CD4-positive, alpha-beta T cell (primary cell): ENCODE measurements at places on chromosomes 4 and X. TPM values are rescaled to one million over a fixed set of nuclear protein-coding genes. Genes with fewer than 3 reads are reported as not detected.

GAK gene
- total RNA-seq, result 130 TPM

IQCM gene
- not detected for total RNA-seq

DNA sequence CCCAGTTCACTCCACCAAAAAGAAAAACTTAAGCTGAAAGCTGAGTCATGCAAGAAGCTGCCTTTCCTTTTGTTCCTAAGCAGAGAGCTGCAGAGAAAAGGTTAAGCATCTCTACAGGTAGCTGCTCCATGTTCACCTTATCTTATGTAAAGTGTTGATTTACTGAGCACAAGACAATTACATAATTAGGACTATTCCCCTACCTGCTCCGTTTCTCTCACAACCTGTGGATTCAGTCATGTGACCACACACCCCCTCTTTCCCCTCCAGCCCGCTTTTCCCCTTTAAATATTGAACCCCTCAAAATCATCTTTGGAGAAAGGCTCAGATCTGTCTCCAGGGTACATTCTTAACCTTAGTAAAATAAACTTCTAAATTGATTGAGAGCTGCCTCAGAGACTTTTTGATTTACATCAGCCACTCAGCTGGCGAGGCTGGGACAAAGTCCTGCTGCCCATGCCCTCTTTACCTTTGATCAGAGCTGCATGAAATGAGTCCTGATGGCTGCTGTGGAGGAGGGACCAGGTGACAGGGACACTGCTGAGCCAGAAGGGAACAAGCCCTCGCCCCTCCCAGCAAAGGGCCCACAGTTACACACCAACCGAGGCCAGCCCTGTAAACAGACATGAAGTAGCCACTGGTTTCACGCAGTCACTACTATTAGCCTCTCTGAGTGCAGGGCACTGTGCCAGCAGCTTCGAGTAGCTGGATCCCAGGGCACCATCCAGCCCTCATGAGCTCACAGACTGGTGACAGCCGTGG, 53.9 kb upstream of the C4orf50 start:
- DNase-seq, result no peak
- no peak overlapping the region for H3K27ac ChIP-seq
- no peaks in the 10 kb centered on the region for H3K36me3 ChIP-seq
- H3K27me3 ChIP-seq, result no peaks in the 10 kb centered on the region

DNA sequence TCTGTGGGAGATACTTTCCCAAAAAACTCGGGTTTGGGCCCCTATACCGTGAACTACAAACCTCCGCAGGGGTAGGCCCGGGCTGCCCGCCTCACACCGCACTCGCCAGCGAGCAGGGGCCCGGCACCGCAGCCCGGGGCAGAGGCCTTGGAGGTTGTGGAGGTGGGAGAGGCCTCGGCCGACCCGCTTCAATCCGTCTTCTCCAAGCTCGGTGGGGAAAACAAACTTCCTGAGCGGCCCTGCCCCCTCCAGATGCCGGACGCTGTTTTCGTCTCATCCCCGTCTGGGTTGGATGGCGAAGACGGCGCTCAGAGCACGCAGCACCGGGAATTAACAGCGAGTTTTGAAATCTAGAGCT, 442 bp upstream of the MCUB start:
- DNase-seq, result no peak
- H3K4me3 ChIP-seq, result peak overlapping the region; percentile 98
- H3K36me3 ChIP-seq, result peaks cover 8% of the 10 kb centered on the region
- H3K27ac ChIP-seq, result peak overlapping the region; percentile 95

ZFYVE28 gene
- 26.2 TPM for total RNA-seq

- H3K36me3 ChIP-seq, result no peaks in the 10 kb centered on the region
- no peak for DNase-seq
- H3K27ac ChIP-seq, result no peak overlapping the region
- H3K27me3 ChIP-seq, result peaks cover 51% of the 10 kb centered on the region
Observed at GRCh38 chr4:41213625-41214135, 662 bp downstream of the APBB2 start.

GRCh38 chr4:87150498-87151261, 69.7 kb downstream of the KLHL8 start:
- DNase-seq, result peak; percentile 25
- no peak overlapping the region for H3K27ac ChIP-seq
- H3K4me1 ChIP-seq, result no peaks in the 10 kb centered on the region
- H3K27me3 ChIP-seq, result no peaks in the 10 kb centered on the region

DNA sequence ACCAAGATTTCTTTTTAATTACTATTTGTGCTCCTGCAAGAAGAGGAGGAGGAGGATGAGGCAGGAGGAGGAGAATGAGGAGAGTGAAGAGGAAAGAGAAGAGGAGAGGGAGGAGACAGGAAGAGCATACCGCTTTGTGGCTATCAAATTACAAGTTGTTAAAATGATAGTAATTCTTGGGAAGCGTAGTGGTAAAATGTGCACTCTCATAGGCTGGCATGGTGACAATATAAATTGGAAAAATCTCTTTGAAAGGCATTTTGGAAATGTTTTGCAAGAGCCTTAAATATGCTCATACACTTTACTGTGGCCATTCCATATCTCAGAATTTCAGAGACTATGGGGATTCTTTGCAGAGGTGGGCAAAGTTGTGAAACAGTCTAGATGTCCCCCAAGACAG, 53.2 kb downstream of the MXRA5 start:
- H3K27ac ChIP-seq, result no peak overlapping the region
- no peaks in the 10 kb centered on the region for H3K27me3 ChIP-seq
- H3K36me3 ChIP-seq, result no peaks in the 10 kb centered on the region
- H3K4me3 ChIP-seq, result no peak overlapping the region
- H3K4me1 ChIP-seq, result no peaks in the 10 kb centered on the region

- H3K27ac ChIP-seq, result no peak overlapping the region
- no peak overlapping the region for H3K4me3 ChIP-seq
Observed at GRCh38 chr4:154294652-154295350, 196.8 kb downstream of the DCHS2 start.

GRCh38 chr4:83780053-83780733, 244.3 kb downstream of the GPAT3 start:
- H3K36me3 ChIP-seq, result no peaks in the 10 kb centered on the region
- no peak overlapping the region for H3K4me3 ChIP-seq
- no peak overlapping the region for H3K27ac ChIP-seq
- H3K4me1 ChIP-seq, result no peaks in the 10 kb centered on the region
- DNase-seq, result no peak
- no peaks in the 10 kb centered on the region for H3K27me3 ChIP-seq

DNA sequence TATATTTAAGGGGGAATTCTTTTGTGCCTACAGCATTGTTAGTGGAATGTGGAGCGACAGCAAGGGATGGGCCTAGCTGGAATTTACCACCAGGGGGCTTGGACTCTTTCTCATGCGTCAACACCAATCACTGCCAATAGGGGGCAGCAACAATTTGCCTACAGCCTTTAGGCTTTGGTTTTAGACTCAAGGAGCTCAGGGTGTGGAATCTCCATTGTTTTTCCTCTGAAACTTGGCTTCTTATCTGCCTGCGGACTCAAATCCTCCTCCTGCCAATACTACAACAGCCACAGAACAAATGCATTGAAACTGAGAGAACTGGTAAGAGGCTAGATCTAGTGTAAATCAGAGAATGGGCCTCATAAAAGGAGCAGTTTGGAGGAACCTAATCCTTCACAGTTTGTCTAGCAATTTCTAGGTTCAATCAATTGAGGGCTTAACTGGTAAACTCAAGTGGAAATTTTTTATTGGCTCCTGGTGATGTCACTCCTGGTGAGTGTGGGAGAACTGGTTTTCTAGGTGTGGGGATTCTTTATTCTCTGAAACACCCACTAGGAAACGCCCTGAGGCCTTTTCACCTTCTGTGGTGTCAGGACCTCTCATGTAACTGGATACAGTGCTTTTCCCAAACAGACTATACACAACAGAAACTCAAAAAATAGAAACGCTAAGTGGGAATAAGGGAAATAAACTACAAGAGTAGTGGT, 27.9 kb upstream of the TMSB4X start:
- H3K27me3 ChIP-seq, result no peaks in the 10 kb centered on the region
- H3K4me3 ChIP-seq, result no peak overlapping the region
- peak overlapping the region; percentile 29 for H3K27ac ChIP-seq
- DNase-seq, result peak; percentile 65
- peaks cover 49% of the 10 kb centered on the region for H3K4me1 ChIP-seq

- no peaks in the 10 kb centered on the region for H3K27me3 ChIP-seq
- H3K36me3 ChIP-seq, result no peaks in the 10 kb centered on the region
- no peak for DNase-seq
- no peaks in the 10 kb centered on the region for H3K4me1 ChIP-seq
Observed at GRCh38 chr4:98557194-98557892, 101.1 kb downstream of the TSPAN5 start.

- no peak within 1 kb of the TSS for H3K27ac ChIP-seq
- no peaks in the 10 kb centered on the region for H3K27me3 ChIP-seq
- no peak within 1 kb of the TSS for H3K4me3 ChIP-seq
- no peaks in the 10 kb centered on the region for H3K4me1 ChIP-seq
- no peak for DNase-seq
Observed at GRCh38 chr4:168092176-168092712, at the start of gene ANXA10. Gene ANXA10 (plus strand): TSS chr4:168092537. CDS start chr4:168092701, 164 bp downstream.

GRCh38 chr4:59537246-59537886, 1662.8 kb upstream of the ADGRL3 start:
- H3K4me3 ChIP-seq, result no peak overlapping the region
- H3K27ac ChIP-seq, result no peak overlapping the region
- no peaks in the 10 kb centered on the region for H3K27me3 ChIP-seq
- DNase-seq, result no peak

DNA sequence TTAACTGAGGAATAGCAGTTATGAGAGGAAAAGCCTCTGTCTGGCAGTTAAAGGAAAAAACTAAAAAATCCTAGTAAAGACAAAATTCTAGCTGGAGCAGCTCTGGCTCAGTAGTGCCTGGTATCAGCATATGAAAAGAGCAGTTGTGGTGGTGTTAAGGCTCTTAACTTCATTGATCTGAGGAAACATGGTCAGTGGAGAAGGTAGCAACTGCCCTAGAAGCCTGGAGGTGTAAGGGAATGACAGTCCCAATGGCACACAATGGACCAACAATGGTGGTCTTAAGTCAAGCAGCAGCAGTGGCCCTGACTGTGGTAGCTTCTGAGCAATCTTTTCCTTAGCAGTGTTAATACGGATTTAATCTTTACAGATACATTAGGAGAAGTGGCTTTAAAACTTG, 189.6 kb upstream of the POF1B start:
- DNase-seq, result no peak
- H3K4me3 ChIP-seq, result no peak overlapping the region
- no peaks in the 10 kb centered on the region for H3K36me3 ChIP-seq
- H3K27ac ChIP-seq, result no peak overlapping the region
- H3K4me1 ChIP-seq, result no peaks in the 10 kb centered on the region

DNA sequence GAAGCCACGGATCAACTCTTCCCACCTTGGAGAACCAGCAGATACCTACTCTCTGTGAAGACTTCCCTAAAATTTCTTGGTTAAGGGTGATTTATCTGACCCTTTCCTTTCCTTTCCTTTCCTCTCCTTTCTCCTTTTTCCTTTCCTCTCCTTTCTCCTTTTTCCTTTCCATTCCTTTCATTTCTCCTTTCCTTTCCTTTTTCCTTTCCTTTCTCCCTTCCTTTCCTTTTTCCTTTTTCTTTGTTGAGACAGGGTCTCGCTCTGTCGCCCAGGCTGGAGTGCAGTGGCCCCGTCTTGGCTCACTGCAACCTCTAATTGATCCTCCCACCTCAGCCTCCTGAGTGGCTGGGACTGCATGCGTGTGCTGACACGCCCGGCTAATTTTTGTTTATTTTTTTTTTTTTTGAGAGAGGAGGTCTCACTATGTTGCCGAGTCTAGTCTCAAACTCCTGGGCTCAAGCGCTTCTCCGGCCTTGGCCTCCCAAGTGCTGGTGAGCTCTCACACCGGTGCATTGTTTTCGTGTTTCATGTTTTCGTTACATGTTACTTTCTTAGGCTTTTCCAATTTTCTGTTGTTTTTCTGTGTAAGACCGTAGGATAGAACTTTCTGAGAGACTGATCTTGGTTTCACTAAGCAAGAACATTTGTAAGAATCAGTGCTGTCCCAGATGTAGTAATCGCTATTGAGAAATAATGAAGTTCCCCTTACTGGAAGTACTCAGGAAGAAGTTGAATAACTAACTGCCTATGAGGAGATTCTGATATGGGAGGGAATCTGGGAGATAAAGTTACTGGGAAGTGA, 2.0 kb downstream of the TMEM165 start:
- H3K4me1 ChIP-seq, result peaks cover 34% of the 10 kb centered on the region
- peaks cover 6% of the 10 kb centered on the region for H3K36me3 ChIP-seq
- DNase-seq, result no peak
- H3K4me3 ChIP-seq, result peak overlapping the region; percentile 79
- no peaks in the 10 kb centered on the region for H3K27me3 ChIP-seq

GRCh38 chrX:87571964-87572363, 54.4 kb downstream of the KLHL4 start:
- no peaks in the 10 kb centered on the region for H3K36me3 ChIP-seq
- no peak overlapping the region for H3K4me3 ChIP-seq
- H3K27me3 ChIP-seq, result no peaks in the 10 kb centered on the region
- no peak overlapping the region for H3K27ac ChIP-seq
- H3K4me1 ChIP-seq, result no peaks in the 10 kb centered on the region
- DNase-seq, result no peak

DNA sequence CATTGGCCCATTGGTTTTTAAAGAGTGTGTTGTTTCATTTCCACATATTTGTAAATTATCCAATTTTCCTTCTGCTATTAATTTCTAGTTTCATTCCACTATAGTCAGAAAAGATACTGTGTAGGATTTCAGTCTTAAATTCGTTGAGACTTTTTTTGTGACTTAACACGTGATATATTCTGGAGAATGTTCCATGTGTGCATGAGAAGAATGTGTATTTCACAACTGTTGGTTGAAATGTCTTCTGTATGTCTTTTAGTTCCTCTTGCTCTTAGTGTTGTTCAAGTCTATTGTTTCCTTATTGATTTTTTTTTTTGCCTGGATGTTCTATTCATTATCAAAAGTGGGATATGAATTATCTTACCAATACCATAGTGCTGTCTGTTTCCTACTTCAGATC, 606.9 kb downstream of the RPA4 start:
- no peaks in the 10 kb centered on the region for H3K27me3 ChIP-seq
- no peak overlapping the region for H3K27ac ChIP-seq
- no peaks in the 10 kb centered on the region for H3K36me3 ChIP-seq
- no peak overlapping the region for H3K4me3 ChIP-seq

MAGEE2 gene
- not detected for total RNA-seq

TMPRSS11D gene
- not detected for total RNA-seq

DNA sequence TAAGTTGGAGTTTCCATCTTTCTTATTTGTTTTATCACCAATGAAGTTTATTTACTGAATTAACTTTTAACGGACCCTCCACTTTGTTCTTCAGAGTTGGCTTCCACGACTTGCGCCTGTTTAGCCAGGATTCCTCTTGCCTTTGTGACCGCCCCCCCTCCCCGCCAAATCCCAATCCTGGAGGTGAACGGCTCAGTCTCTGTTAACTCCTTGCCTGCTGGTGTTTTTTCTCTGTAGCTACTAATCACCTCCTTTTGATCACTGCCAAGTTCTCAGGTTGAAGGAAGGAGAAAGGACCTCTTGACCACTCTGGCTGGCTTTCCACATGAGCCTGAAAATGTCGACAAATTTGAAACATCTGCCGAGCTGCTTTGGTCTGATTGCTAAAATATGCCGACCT, 46.8 kb upstream of the BCOR start:
- no peak overlapping the region for H3K4me3 ChIP-seq
- H3K36me3 ChIP-seq, result no peaks in the 10 kb centered on the region
- no peak for DNase-seq
- no peak overlapping the region for H3K27ac ChIP-seq

IBSP gene
- total RNA-seq, result not detected

ABCD1 gene
- 9.2 TPM for total RNA-seq

- DNase-seq, result peak; percentile 25
- H3K4me1 ChIP-seq, result no peaks in the 10 kb centered on the region
- H3K36me3 ChIP-seq, result no peaks in the 10 kb centered on the region
Observed at GRCh38 chr4:116598980-116599789, 486.2 kb downstream of the TRAM1L1 start.

- H3K4me1 ChIP-seq, result no peaks in the 10 kb centered on the region
- H3K27me3 ChIP-seq, result no peaks in the 10 kb centered on the region
- no peaks in the 10 kb centered on the region for H3K36me3 ChIP-seq
- H3K4me3 ChIP-seq, result no peak overlapping the region
- no peak for DNase-seq
Observed at GRCh38 chr4:84697159-84697558, 114.2 kb downstream of the CDS1 start.
